ENCODE measurements at places on chromosomes 4 and X. TPM values are rescaled to one million over a fixed set of nuclear protein-coding genes. Genes with fewer than 3 reads are reported as not detected.

Gene RTL3
- total RNA-seq: not detected

Gene RTL5
- 0.74 TPM for total RNA-seq

Gene F8A3
- total RNA-seq: 5.1 TPM

Gene MTNR1A
- not detected for total RNA-seq

Gene DDIT4L
- total RNA-seq: 0.72 TPM

Gene P2RY8
- 40.1 TPM for total RNA-seq

Gene TIMM8A
- total RNA-seq: 13.8 TPM

Gene POLA1
- 26.7 TPM for total RNA-seq

Gene FHIP1A
- 0.22 TPM for total RNA-seq

Gene STS
- 0.53 TPM for total RNA-seq

Gene GABRQ
- total RNA-seq: 0.05 TPM

Gene PRR32
- not detected for total RNA-seq

Gene ARMCX1
- 2.8 TPM for total RNA-seq

Gene PROM1
- 0.22 TPM for total RNA-seq

Gene SLITRK4
- not detected for total RNA-seq

Gene HTN1
- total RNA-seq: not detected

Gene BGN
- not detected for total RNA-seq

Gene PABPC1L2A
- not detected for total RNA-seq

Gene MPC1L
- total RNA-seq: not detected

Gene PPP1R2C
- not detected for total RNA-seq

Gene LRBA
- total RNA-seq: 46.3 TPM

Gene GJB1
- 0.28 TPM for total RNA-seq

Gene MAGEA12
- total RNA-seq: not detected

Gene HMGB2
- 627 TPM for total RNA-seq

Gene ADAM29
- not detected for total RNA-seq

Gene CYLC1
- total RNA-seq: not detected

Gene CORIN
- total RNA-seq: 0.29 TPM

Gene AMBN
- not detected for total RNA-seq

Data from activated T-cell treated with anti-CD3 and anti-CD28 coated beads, Interleukin-2, amount 50 U/mL, for 72 hours (primary cell).